ENCODE measurements at places on chromosomes 6 and 20.

DNA sequence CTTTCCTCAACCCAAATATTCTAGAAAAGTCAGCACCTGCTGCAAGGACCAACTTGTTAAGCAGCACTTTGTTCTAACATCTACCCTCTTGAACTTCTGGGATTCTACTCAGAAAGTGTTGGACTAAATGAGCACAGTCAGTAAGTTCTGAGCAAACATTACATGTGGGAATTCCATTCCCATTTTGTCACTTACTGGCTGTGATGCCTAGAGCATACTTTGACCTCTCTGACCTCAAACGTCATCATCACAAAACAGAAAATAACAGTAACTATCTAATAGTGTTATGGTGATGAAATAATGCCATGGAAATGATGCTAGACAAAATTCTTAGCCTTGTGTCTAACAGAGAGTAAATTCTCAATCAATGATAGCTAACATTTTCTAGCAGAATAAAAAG is 829.4 kb downstream of the EPHA7 start:
- DNase-seq = no peak

DNA sequence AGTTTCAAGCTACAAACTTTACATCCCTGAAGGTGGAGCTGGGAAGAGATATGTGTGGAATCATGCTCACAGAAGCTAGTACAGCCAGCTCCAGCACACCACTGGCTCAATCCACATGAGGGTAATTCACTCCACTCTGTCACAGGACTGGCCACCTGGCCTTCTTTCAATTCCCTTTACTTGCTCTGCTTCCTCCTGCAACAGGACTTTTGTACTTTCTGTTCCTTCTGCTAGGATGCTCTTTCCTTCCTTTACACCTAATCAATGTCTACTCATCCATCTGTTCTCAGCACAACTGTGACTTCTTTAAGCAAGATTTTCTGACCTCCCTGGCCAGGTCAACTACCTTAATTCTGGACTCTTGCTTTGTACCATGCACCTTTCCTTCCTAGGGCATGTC is 39.4 kb upstream of the MYB start:
- no peak for DNase-seq

- no peak for DNase-seq
Measured at GRCh38 chr20:44041001-44041400, 126.3 kb downstream of the TOX2 start.

- DNase-seq = no peak
Measured at GRCh38 chr20:23528867-23529431, 38.0 kb downstream of the CST8 start.

- no peak for DNase-seq
Measured at GRCh38 chr20:3580412-3580811, 82.8 kb downstream of the GFRA4 start.

GRCh38 chr6:18253635-18254034 is 10.7 kb downstream of the DEK start:
- DNase-seq = no peak

DNA sequence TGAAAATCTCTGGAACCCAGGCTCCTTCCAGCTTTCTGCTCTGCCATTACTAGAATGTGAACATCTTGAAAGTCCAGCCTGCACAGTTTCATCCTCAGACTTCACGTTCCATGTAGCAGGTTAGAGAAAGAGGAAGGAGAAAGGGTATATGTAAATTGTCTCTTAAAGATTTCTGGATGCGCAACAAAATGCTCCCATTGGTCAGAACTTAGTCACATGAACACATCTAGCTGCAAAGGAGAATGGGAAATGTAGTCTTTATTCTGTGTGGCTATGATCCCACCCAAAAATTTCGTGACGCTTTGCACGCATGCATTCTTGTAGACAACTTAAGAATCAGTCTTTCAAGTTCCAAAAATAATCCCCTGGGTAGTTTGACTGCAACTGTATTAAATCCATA is 46.4 kb upstream of the CHD6 start:
- no peak for DNase-seq

DNA sequence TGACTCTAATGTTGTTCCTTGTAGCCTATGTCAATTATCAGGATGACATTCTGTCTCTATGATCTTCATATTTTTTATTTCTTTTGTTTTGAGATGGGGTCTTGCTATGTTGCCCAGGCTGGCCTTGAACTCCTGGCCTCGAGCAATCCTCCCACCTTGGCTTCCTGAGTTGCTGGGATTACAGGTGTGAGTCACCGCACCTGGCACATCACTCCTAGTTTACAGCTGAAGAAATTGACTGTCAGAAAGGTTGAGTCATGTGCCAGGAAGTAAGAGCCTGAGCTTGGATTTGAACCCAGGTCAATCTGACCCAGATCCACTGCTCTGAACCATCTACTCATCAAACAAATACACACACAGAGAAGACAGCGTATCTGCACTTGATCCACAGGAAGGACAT is 14.4 kb downstream of the PPP1R3G start:
- no peak for DNase-seq

- no peak for DNase-seq
Measured at GRCh38 chr6:129446272-129447197, 263.4 kb downstream of the ARHGAP18 start.

- DNase-seq = no peak
Measured at GRCh38 chr6:68779366-68779765, 144.3 kb downstream of the ADGRB3 start.

DNA sequence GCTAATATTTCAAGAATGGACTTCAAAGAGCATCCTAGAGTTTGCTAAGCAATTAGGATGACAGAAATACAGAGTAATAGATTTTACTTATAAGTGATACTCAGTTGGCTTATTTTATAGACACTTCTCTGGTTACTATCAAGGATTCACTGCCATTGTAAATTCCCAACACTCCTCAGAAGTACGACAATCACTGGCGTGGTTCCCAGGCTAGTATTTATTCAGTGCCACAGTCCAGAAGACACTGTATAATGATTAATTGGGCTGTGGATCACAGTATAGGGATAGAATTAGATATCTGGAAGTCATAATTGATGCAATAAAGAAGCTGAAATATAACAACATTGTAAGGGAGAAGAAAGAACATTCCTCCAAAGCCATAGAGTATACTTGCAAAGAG is 15.7 kb downstream of the MANEA start:
- no peak for DNase-seq

- no peak for DNase-seq
Measured at GRCh38 chr6:43386492-43386891, 17.0 kb upstream of the ZNF318 start.

DNA sequence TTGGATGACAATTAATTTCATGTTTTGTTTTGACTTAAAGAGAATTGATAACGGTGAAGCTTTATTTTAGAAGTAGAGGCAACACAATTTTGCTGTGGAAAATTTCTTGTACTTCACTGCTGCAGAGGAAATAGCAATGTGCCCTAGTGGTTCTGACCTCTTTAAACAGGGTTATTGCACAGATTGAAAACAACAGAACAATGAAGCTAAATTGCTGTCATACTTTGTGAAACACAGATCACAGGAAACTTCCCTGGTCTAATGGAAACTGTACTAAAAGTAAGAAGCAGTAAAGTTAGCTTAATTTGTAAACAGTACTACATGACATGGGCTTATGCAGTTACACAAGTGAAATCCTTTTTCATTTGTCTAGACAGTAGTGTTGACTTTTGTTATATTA is 31.3 kb downstream of the OR2A4 start:
- DNase-seq = no peak

- no peak for DNase-seq
Measured at GRCh38 chr20:59676851-59677182, 72.5 kb downstream of the PHACTR3 start.

GRCh38 chr6:16431106-16431505 is 192.7 kb downstream of the GMPR start:
- DNase-seq = no peak

- no peak for DNase-seq
Measured at GRCh38 chr6:89353702-89354392, 1.3 kb upstream of the UBE2J1 start.

DNA sequence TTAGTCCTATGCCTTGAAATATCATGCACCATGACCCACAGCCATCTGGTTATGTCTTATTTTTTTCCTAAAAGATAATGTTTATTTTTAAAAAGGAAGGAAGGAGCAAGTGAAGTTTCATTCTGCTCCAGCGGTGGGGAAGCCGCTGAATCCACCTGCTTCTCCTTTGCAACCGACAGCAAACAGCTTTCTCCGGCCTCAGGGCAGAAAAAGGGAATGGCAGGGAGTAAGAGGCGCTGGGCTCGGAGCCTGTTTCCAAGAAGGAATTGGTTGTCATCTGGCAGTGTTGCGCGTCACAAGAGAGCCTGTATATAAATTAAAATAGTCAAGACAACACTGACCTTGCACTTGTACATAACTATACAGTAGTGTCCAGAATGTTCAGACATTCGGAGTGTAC is 14.2 kb downstream of the GFRA4 start:
- no peak for DNase-seq

GRCh38 chr20:51959066-51959542 is 156.8 kb upstream of the SALL4 start:
- DNase-seq = no peak

DNA sequence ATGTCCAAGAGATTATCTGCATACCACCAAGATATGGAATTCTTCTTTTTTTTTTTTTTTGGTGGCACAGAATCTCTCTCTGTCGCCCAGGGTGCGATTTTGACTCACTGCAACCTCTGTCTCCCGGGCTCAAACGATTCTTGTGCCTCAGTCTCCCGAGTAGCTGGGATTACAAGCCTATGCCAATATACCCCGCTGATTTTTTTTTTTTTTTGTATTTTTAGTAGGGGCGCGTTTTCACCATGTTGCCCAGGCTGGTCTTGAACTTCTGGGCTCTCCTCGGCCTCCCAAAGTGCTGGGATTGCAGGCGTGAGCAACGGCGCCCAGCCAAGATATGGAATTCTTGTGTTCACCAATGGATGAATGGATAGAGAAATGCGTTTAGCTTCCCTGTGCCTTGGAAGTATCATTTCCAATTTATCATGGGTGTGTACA is 31.0 kb downstream of the POM121L2 start:
- DNase-seq = no peak

DNA sequence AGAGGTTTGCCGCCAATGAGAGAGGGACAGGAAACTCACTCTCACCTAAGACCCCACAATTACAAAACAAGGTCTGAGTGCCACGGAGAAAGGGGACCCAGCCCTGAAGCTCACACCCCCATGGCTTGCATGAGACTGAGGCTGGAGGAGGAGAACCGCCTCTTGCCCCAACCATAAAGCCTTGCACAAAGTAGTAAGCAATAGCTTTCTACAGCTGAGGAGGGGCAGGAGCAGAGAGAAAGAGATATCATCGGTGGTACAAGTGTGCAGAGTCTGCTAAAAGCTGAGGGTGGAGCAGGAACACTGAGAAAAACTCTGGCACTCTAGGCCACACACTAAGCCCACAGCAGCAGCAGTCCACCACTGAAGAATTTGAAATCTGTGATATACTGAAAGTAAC is 37.7 kb downstream of the OSTM1 start:
- no peak for DNase-seq

- no peak for DNase-seq
Measured at GRCh38 chr6:20180935-20181334, 31.3 kb downstream of the MBOAT1 start.

GRCh38 chr6:138865480-138866109 is 69.7 kb downstream of the ECT2L start:
- no peak for DNase-seq

DNA sequence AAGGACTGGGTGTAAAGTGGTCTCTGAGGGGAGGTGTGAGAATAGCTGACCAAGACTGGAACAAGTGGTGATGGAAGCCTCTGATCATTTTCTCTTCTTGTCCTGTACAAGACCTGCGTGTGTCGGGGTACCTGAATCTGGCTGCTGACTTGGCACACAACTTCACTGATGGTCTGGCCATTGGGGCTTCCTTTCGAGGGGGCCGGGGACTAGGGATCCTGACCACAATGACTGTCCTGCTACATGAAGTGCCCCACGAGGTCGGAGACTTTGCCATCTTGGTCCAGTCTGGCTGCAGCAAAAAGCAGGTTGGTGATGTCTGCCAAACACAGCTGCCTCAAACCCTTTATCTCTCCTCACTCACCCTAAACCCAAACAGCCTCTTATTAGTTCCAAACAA is 1.7 kb upstream of the HSD17B8 start:
- no peak for DNase-seq

DNA sequence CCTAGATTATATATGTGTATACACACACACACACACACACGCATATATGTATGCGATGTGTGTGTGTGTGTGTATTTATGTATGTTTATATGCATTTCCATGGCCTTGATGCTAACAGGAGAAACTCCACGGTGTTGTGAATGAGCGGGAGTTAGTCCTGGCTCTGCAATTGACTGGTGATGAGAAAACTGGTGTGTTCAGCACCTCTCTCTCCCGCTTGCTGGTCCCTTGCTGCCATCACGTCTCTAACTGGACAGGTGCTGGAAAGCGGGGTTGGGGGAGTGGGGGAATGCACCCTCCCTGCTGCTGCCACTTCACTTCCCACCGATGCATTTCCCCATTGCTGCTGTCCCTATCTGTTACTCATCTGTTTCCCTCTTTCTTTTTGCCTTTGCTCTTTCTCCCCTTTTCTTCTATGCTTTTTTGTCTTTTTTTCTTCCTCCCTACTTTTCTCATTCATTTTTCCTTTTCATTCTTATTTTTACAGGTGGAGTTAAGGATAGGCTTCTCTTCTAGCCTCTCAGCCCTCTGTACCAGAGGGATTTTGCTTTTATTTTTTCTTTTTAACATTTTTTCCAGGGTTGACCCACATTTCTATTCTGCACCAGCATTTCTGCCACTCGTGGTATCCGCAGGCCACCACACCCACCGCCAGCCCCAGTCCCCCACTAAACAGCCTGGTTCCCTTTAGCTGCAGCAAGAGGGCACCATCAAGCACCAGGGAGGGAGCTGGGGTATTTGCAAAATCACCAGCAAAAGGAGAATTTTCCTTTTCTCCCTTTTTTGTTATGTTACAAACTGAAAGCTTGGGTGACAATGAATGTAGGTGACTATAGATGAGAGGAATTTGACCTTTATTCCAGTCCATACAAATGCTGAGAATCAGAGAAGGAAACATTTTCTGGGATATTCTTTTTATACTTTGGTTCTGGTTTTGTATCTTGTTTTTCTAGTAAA is 115.6 kb downstream of the TCP11 start:
- DNase-seq = no peak

- DNase-seq = no peak
Measured at GRCh38 chr20:63697868-63698545, 1.6 kb downstream of the TNFRSF6B start.
